ENCODE measurements at places on chromosomes 1 and 21.
A peak's percentile ranks its signal among the peaks of the same experiment; 100 is the strongest.

DNA sequence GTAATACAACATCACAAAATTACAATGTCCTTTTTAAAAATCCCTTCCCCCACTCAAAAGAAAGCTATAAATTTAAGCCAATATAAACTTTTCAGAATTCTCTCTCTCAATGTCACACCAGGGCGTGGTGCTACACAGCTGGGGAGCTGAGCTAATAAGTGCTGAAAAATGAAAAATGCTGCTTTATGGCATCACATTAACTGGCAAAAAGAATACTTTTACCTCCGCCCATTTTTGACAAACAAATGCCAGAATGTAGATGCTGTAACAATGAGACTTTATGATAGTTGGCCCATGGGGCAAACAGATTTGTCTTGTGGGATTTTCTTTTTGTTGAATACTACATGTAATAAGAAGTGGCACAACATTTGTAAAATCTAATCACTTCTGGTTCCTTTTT is 12.7 kb upstream of the LYPLAL1 start:
- DNase-seq, result no peak

GRCh38 chr1:59669752-59670312 is 144.9 kb upstream of the HOOK1 start:
- peak; percentile 74 for DNase-seq

DNA sequence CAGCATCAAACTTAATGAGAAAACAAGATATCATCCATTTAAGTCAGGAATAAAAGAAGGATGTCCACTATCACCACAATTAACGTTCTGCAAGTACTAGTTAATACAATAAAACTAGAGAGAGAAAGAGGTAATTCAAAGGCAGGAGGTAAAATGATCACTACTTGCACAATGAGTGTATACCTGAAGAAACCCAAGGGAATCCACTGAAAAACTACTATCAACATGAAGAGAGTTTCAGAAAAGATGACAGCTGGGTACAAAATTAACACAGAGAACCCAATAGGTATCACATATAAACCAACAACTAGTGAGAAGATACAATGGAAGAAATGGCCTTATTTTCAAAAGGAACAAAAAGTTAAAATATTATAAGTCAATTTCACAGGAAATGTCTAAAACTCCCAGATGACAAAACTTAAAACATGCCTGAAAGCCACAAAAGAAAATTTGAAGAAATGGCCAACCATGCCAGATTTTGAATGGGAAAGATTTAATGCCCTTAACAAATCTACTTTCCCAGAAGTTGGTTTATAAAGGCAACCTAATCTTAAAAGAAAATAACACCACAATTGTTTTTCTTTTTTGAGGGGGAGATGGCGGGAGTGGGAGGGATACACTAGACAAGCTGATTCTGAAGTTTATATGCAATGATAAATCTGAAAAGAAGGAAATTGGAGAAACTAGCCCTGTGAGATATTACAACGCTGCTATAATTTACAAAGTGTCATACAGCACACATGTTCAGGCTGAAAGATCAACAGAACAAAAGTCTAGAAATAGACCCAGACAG is 17.8 kb downstream of the VPS26C start:
- no peak for DNase-seq

DNA sequence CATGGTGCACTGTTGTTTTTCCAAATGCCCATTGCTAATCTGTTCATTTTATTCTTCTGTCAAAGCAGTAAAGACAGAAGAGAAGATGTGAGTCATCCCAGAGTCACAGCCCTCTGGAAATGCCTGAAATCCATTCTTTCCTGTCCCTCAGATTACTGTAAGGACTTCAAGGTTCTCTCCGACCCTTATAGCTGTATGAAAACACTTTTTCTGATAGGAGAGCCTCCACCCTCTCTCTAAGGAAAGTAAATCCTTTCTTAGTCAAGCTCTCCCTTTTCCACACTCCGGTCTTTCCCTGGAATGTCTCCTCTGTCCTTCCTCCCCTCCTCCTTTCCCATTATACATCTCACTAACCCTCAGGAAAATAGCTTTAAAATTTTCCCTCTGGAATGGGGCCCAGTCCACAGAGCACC is 3.5 kb upstream of the PRDX6 start:
- peak; percentile 73 for DNase-seq

- peak; percentile 22 for DNase-seq
Measured at GRCh38 chr1:201385299-201385891, 7.9 kb upstream of the TNNT2 start.

- DNase-seq, result no peak
Measured at GRCh38 chr1:186443638-186444037, 17.3 kb downstream of the PDC start.

DNA sequence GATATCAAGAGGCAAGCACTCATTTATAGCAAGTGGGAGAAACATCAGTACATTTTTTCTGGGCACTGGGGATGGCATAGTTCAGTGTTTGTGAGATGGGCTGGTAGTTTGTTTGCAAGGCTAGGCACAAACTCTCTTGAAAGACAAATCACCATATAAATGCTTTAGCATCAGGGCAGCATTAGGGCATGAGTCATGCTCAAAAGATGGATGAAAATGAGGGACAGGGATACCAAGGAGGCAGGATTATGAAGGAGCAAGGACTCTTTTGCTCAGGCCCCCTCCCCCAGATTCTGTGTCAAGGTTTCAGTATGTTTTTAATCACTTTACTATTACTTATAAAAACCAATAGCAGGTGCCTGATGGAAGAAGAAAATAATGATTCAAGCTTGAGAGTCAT is 43.9 kb upstream of the CAMK1G start:
- DNase-seq, result no peak

DNA sequence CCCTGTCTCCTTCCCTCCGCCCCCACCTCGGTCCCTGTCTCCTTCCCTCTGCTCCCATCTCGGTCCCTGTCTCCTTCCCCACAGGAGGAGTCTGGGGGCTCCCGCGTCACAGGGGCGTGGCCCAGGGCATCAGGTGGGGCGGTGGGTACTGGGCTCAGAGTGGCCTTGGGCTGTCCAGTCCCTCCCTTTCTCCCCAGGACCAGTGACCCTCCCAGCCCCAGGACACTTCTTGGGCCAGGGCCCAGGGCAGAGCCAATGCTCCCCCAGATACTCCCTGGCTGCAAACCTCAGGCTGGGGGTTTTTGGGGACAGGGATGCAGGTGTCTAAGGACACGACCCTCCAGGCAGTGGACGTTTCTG is 6.8 kb upstream of the RNF223 start:
- DNase-seq, result no peak

DNA sequence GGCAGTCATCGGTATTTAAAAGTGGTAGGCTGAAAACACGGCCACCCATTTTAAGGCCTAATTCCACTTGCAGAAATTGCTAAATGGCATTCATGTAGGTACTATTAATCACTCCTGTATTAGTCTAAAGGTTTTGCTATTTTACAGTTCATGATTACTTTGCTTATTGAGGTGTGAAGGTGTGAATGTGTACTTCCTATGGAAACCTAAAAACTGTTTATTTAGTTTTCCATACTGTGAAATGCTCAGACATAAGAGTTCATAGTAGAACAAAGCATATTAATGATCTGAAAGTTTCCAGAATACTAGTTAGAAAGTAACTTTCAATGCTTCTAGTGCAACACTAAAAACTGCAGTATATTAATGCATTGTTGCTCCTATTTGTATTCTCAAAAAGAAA is 69.8 kb downstream of the ITGB3BP start:
- no peak for DNase-seq

- no peak for DNase-seq
Measured at GRCh38 chr1:31628931-31629556, 11.6 kb downstream of the HCRTR1 start.

DNA sequence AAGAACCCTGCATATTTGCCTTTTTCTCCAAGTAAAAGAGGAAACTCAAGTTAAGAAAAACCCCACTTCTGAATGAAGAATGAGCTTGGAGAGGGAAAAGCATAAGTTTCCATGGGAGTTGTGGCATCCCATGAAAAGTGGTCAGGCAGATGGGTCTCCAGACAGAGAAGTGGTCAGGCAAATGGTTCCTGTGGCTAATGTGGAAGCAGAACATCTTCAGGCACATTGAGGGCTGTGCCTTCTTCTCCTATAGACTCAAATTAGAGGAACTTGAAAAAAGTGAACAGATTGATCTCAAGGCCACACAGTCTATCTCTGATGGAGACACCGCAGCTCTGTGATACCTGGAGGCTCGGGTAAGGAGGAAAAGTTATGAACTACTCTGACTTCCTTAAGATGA is 55.7 kb upstream of the KIRREL1 start:
- DNase-seq, result no peak

GRCh38 chr1:228552596-228553176 is 65.5 kb downstream of the RNF187 start:
- DNase-seq, result no peak

GRCh38 chr1:48687282-48688045 is 89.2 kb downstream of the BEND5 start:
- DNase-seq, result no peak

DNA sequence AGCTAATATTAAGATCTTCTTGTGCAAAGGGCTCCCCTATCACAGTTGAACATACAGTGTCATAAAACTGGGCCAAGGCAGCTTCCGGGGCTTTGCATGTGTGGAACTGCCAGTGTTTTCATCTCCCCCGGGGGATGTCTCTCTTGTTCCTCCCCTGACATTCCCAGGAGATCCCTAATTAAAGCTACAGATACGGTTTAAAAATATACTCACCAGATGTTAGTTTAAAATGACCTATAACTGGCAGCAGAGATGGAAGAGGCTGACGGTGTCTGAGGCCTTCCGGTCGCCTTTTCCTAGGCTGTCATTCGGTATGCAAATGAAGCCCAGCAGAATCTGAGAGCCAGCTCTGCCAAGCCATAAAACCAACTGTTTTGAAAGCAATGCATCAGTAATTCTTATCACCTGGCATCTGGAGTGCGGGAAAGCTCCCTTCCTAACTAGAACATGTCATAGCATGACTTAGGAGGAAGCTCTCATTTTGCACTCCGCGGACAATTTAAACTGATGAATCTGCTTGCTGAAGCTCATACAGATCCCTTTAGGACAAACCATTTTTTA is 436.5 kb upstream of the VAMP3 start:
- DNase-seq, result peak; percentile 27

DNA sequence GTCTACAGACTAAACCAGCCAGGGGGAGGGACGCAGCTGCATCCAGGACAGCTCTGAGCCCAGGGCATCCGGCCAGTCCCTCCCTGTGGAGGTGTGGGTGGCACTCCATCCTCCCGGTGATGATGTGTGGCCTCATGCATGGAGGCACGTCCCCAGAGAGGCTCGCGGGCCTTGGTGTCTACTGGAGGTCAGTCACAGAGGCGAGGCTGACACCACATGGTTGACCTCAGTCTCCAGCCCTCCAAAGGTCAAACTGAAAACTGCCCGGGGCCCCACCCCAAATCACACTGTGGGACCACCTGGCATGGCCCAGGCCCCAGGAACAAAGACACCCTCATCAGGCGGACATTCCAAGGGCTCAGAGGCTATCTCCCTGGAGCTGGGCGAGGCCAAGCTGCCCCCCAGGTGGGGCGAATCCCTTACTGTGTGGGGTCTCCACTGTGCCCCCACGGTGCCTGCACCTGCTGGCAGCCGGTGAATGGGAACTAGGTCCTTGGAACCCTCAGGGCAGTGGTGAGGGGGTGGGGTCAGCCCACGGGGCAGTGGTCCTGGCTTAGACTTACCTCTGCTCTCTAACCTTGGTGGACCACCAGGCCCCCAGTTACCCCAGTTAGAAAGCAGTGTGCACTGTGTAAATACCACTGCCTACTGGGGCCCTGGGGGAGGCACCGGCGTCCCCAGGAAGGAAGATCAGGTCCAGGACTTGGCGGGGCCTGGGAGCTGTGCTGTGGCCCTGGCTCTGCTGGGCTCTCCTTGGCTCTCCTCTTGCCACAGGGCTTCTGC is 49.1 kb downstream of the TRPM2 start:
- no peak for DNase-seq

DNA sequence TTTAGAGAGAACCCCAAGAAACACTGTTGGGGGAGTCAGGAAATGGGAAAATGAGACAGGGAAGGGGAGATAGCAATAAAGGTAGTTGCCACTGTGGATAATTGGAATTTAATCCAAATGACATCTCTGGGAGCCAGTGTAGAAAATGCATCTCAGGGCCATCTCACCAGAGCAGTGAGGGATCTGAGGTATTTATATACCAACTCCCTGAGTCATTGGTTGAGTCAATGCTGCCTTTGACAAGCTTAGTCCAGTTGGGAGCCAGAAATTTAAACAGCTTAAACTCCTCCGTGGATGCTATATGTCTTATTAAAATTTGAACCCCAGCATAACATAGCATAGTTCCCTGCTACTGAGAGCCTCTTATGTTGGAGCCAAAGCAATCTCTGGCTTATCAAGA is 140.3 kb downstream of the SLC30A10 start:
- no peak for DNase-seq

GRCh38 chr1:217418269-217419193 is 212.4 kb downstream of the GPATCH2 start:
- DNase-seq, result no peak

GRCh38 chr1:207103892-207104373 is at the start of gene C4BPA:
C4BPA (plus strand) TSS chr1:207104233; CDS start chr1:207113026, 8,793 bp downstream.
- no peak for DNase-seq

DNA sequence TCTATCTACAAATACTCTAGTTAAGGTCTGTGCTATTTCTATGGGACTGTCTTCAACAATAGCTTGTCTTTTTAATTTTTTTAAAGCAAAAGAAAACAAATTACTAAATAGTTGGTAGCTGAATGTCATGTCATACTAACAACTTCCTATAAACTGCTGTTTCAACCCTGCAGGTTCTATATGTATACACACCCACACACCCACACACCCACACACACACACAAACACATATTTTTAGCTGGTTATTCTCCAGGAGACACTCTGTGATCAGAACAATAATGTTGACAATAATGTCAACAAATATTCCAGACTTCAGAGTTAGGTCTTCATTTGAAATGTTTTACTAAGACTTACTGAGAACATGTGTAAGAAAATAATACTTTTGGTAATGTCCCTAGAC is 66.7 kb downstream of the AK5 start:
- DNase-seq, result no peak

DNA sequence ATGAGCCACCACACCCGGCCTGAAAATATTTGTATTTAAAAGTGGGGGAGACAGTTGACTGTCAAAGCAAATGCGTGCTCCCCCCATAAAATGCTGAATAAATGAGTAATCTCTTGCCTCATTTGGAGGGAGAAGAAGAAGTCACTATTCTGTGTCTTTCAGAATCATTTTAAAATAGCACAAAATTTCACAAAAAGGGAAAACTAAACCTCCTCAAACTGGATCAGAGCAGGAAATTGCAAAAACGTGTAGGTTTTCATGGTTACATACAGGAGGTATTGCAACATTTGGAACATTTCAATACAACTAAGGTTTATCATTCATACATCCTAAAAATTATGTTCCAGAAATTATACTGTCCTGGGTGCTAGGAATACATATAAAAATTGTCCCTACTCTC is 13.6 kb downstream of the MTF1 start:
- no peak for DNase-seq

DNA sequence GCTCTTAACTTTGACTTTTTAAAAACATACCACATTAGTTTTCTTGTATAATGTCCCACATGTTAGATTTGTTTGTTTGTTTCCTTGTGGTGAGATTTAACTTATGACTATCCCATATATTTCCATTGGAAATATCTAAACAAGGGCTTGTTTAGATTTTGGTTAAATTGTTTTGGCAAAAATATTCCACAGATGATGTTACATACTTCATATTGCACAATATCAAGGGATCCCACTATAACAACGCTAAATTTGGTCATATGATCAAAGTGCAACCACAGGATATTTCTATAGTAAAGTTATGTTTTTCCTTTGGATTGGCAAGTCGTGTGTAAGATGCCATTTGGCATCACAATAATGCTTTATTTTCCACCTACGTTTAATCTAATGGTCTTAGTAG is 396.7 kb downstream of the TGFB2 start:
- peak; percentile 11 for DNase-seq
